ENCODE measurements at places on chromosomes 1 and 21.

DNA sequence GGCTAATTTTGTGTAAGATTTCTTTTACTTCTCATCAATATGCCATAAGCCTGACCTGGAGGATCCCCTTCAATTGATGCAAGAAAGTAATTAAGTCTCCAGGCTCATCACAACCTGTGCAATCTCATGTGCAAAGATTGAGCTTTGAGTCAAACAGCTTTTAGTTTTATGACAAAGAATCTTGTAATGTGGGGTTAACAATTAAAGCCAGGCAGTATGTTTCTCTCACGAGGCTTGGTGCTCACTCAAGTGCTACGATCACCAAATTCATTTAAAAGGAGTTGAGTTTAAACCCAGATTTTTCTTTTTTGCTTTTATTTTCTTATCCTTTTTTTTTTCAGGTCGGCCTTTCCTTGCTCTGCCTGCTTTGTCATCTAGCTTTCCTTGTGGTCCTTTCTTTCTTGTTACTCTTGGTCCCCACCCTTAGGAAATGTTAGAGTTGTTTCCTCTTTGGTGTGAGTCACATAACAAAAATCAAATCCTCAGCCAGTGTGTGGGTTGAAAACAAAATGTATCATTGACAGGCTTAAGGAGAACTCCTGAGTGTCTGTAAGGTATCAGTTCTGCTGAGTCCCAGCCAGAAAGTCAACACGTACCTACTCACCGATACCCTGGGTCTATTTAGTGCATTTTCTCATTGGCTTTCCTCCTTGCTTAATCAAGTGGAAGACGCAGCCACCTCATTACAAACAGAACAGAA lies 1037.2 kb downstream of the ADGRL2 start:
- peak; percentile 87 for DNase-seq

- DNase-seq: no peak
Measured at GRCh38 chr1:212703991-212704564, 4.4 kb upstream of the BATF3 start.

DNA sequence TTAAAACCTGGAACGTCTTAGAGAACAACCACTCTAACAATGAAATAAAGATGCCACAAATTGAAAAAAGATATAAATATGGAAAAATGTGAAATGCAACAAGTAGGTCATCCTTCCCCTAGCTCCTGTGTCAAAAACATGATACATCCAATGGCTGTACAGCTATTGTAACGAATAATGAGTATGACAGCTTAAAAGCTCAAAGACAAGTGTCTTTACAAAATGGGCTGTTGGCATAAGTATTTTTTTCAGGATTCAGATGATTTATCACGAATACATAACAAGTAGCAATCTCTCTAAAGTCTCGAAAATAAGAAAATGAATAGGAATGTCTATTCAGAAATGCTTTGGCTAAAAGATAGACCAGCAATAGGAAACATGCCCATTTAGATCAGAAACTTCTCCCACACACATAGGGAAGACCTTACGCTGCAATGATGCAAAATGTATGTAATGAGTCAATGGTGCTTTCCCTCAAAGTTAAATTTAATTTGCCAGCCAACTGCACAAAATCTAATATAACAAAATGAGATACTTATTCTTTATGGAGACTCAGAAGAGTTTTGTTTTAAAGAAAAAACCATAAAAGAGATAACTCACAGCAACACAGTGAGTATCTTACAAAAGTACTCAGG lies 8.3 kb downstream of the TGFBR3 start:
- DNase-seq: no peak

DNA sequence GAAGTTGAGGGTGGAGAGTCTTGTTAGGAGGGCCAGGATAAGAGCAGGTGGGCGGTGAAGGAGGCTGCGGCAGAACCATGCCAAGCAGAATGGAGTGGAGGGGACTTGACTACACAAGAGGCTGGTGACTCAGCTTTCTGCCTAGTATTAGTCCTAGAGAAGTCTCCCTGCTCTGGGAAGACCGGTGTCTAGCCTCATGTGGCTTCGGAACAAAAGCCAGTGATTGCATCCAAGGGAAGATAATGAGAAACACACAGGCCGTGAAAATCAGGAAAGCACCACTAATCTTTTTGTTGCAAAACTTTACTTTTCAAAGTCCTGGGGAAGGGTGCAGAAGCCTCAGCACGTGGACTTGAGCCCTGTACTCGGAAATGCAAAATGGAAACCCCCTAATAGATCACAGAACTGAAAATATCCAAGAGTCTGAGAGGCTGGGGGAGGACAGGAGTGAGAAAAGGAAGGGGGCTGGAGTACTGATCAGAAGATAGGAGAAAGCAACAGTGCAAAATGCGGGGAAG lies 31.4 kb downstream of the DDR2 start:
- DNase-seq: peak; percentile 34

DNA sequence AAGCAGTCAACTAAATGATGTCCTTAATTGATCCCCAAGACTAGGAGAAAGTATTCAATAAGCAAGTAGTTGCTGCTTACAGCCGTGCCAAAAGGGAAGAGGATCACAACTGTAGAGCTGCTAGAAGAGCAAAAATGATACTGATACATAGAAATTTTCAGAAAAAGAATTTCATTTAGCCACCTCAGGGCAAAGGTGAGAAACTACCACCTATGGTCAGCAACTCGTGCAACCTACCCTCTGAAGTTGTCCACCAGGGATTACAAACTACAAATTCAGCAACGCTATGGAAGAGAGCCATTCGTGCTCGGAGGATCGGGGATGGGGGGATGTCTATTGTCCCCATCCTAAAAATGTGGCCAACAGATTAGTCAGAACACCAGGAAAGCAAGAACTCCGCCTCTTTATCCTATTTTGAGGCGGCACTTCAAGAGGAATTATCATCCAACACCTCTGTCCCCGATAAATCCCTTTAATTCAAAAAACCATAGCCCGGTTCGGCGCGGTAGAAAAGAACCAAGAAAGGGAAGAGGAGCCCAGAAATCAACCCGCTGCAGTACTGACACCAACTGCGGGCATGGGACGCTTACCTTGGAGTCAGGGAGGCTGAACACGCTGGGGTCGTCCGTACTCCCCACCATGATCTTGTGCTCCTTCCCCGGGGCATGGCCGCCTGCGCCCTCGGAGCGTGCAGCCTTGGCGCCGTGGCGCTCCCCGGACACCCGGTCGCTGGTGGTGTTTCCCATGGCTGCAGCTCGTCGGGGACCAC lies 687 bp downstream of the PRKAB2 start:
- DNase-seq: peak; percentile 17
